Stimulated activated CD4-positive, alpha-beta T cell treated with anti-CD3 and anti-CD28 coated beads, TNF-alpha, amount 100 ng/mL, for 48 hours (primary cell): ENCODE measurements at places on chromosomes 2 and 18.

GRCh38 chr2:236938126-236938525 is 147.6 kb upstream of the COPS8 start:
- no peak for DNase-seq

DNA sequence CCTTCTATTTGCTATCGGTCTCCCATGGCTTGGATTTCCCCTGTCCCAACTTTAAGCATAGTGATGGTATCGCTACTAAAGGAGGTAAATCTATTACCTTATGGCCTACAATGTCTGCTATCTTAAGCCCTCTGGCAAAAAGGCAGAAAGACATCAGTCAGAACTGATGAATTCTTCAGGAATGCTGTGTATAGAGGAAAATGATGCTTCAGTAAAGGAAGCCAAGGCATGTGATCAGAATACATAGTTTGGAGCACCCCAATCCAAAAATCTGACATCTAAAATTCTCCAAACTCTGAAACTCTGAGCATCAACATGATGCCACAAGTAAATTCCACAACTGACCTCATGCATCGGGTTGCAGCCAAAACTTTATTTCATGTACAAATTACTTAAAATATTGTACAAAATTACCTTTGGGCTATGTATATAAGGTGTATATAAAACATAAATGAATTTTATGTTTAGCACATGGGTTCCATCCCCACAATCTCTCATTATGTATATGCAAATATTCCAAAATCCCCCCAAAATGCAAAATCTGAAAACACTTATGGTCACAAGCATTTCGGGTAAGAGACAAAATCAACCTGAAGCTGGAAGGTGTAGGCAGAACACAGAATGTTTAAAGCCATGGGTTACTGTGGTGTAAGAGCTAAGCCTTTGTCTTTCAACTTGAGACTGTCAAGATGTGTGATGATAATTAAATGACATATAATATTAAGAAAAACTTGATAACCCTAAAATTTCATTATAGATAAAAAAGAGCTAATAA is 66.2 kb downstream of the CUL3 start:
- no peak for DNase-seq

DNA sequence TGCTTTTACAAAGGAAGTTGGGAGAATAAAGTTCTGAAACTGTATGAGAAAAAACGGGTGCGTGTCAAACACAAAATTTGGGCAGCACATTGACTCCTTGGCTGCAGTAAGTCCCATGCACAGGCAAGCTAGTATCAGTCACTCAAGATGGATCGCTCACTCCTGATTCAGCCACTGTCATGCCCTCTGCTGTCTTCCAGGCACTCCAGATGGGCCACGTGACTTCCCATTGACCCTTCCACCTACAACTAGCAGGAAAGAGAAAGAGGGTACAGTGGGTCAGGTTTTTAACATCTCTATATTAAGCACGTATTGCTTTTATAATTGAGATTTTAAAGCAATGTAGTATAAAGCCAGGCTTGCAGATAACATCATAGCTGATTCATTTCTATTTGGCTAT is 8.6 kb downstream of the ARHGEF33 start:
- no peak for DNase-seq

- no peak for DNase-seq
Measured at GRCh38 chr2:210626849-210627248, 70.5 kb downstream of the CPS1 start.

DNA sequence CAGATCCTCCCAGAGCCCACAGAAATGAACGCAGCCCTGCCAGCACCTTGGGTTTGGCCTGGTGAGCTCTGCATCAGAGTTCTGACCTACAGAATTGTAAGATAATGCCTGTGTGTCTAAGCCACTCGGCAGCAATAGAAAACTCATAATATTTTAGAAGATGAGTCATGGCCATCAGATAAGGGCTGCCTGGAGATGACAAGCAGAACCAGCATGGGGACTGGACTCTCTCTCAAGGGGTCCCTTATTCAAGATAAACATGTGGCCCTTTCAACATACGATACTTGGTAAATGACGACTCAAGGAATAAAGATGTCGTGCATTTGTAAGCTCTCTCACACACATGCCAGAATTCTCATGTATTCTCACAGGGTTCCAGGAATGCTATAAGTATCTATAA is 8.5 kb upstream of the AGAP1 start:
- no peak for DNase-seq

DNA sequence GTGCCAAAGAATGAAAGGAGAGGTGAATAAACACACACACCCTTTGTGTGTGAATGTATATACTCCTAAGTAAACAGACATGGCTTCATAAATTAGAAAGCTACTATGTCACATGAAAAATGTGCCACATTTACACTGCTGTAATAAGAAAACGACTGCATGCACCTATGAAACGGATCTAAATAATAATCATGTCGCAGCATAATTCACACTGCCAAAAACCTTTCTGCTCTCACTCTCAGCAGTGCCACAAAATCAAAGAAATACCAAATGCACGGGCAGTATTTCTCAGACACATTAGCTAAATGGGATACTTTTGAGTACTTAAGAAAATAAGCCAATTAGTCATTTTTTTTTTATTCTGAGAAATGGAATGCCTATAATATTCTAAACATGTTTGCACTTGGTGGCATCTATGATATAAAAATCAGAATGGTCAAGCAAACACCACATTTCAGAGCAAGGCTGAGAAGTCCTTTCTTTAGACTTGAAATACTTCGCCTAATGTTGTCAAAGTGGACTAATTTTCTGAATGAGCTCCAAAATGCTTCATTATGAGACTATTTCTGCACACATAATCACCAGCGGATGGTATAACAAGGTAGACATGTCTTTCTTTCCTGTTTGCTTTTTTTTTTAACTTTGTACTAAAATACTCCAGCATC is 6.6 kb downstream of the BCL11A start:
- no peak for DNase-seq

GRCh38 chr2:12083713-12084419 is 337.4 kb downstream of the LPIN1 start:
- DNase-seq = no peak

DNA sequence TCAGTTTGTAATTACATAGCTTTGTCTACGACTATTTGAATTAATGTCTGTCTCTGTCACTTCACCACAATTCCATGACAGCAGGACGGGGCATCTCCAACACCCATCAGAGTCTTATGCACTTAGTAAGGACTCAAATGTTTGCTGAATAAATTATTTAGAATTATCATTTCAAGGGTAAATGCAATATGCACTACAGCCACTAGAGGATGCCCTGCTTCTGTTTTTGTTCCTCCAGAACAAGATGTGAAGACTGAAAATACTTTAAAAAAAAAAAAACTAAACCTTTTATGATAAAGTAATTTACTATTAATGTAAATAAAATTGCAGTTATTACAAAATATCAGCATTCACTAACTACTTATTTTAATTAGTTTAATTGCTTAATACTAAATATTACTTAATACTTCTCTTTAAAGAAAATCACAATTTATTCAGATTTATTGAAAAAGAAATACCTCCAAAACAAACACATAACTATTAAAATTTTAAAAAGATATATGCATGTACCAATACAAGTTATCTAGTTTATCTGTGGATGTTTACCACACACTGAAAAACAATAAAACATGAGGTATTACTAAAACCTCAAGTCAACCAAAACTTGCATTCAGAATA is 3.2 kb downstream of the PIGN start:
- DNase-seq = no peak

DNA sequence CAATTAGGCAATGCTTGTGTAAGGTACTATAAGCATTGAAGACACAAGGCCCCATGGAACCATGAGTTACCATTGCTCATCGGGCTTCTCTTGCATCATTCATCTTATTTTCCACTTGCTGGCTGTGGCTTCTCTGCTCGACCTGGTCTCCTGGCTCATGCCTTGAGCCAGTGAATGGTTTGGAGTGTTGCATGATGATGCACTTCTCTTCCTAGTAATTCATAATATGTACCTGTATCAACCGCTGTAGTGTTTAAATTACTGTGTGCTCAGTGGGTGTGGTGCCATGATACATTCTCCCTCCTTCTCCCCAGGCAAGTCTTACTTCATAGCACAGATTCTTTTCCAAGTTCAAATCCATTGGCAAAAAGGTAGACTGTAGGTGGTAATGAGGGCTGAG is 66.8 kb downstream of the ABCA12 start:
- DNase-seq = no peak

DNA sequence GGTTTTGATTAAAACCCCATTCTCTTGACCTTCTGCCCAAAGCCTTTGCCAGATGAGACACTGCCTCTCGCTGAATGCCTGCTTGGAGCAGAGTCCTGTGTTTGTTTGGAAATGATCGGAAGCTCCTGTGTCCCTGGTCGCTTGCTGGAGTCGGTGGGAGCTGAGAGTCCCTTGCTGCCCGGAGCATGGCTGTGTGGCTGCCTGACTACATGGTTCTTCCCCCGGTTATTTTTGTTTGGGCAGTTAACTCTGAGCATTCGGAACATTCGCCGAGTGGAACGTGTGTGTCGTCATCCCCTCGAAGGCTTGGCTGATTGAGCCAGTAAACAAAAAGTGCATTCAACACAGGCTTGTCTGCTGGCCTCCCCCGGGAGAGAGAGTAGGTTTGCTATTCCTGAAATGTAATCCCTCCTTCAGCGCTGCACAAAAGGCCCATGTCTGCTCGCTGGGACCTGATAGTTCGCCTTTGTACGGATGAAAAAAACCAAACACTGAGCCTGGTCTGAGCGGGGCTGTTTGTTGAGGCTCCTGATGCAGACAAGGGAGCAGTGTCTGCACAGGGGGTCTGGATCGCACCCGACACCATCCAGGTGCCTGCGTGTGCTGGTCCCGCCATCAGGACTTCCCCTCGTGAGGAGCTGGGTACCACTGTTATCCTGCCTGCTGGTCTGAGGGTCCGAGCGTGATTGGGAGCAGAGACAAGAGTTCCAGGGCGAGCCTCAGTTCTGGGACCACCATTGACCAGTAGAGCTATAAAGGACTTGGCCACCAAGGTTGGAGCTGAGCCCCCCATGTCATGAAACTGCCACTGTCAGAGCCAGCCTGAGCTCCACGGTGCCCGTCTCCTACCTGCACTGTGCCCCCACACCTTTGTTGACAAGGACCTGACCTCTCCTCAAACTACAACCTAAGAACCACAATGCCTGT is 83.8 kb downstream of the AGAP1 start:
- no peak for DNase-seq

- no peak for DNase-seq
Measured at GRCh38 chr2:237179161-237179560, 93.5 kb downstream of the COPS8 start.

- DNase-seq = no peak
Measured at GRCh38 chr18:78724214-78724914, 255.3 kb upstream of the SALL3 start.

DNA sequence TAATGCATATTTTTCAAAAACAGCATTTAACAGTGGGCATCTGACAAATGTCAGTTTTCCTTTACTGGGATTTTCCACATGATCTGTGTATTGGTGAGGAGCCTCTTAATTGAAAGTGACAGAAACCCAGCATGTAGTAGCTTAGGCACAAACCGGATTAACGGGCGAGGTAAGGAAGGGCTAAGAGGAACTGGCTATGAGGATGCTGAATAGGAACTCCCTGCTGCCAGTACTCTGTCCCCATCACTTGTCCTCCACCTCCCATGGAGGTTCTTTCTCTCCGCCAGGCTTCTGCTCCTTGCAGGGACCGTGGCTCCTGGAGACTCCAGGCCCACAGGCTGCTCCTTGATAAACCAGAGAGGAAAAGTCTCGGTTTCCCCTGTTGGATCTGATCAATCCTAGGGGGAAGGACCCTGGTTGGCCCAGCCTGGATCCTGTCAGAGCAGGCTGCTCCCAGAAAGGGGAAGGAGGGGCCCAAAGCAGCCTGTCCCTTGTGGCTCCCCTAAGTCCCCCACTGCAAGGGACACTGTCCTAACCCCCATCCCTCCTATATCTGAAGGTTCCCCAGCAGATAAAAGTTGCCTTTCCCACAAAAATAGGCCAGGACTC is 10.3 kb downstream of the TEX44 start:
- no peak for DNase-seq

DNA sequence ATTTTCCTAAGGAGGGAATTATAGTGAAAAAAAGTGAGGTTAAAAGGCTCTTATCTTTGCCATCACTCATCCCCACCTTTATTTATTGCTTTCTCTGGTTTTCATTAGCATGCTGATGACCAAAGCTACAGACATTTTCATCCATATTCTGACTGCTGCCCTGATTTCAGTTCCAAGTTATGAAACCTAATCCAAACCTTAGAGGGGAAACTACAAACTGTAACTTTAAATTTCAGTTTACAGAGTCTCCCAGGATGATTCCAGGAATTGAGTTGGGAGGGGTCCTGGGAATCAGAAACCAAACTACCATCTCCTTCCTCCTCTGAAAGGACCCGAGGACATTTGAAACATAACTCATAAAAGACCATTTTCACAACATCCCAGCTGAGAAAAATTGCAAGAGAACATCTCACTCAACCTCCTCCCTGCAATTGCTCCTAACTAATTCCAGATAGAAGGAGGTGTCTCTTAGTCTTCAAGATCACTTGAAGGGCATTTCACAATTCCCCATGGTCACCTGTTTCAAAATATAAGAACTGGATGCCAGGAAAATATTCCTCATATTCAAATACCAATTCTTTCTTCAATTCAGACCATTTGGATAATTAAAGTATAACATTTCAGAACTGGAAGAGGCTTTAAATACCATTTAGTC is 520.6 kb downstream of the TNS1 start:
- DNase-seq = no peak

DNA sequence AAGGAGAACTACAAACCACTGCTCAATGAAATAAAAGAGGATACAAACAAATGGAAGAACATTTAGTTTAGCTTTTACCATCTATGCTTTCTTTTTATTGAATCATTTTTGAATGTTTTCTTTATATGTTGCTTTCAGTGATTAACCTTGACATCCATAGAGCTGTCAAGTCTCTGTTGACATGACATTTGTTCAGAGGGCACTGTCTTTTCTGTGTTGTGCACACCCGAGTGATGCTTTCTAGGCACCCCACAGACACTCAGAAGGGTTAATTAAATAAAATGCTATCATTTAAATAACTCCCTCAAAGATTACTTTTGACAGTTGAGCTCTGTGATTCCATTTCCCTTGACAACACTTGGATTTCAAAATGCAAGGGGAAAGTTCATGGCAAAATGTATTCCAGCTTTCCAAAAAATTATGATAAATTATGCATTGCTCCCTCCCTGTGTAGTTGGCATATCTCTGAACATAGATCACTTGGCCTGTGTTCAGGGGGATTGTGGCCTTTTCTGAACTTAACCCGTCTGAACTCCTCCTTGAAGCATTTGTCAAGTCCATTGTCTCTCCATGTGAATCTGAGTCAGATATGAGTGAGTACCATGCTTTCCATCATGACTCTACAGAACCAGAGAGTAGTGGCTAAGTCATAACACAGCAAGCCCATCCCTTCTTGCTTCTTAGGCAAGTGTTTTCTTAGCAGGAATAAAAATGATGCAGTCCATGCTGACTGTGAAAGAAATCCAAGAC is 372.6 kb downstream of the RPRM start:
- DNase-seq = no peak

- DNase-seq = no peak
Measured at GRCh38 chr2:39326644-39327043, 82.9 kb upstream of the CDKL4 start.
